ENCODE measurements at places on chromosomes 7 and 10.

- DNase-seq, result no peak
Observed at GRCh38 chr7:110386913-110387312, 704.0 kb upstream of the LRRN3 start.

- DNase-seq, result no peak
Observed at GRCh38 chr7:104956753-104957450, 57.1 kb upstream of the KMT2E start.

GRCh38 chr7:83469076-83469475, 179.9 kb downstream of the SEMA3E start:
- DNase-seq, result no peak

GRCh38 chr7:70582927-70583895, 548.7 kb upstream of the GALNT17 start:
- no peak for DNase-seq

DNA sequence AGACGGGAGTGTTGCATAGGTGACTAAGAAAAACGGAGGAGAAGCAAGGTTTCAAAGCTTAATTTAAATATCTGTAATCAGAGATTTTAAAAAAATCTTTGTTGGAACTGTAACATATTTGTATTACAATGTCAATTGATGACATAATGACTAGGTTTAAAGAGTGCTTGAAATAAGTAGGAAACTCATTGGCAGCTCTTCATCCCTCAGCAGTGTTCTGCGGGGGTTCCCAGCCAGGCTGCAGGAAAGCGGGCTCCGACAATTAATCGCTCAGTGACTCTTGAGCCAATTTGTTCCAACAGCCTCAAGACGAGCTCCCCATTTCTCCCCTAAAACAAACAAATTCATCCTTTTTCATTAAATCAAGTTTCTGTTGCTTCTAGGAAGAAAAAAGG, 22.6 kb downstream of the CPXM2 start:
- DNase-seq, result no peak

- DNase-seq, result no peak
Observed at GRCh38 chr10:71714592-71714991, 5.0 kb downstream of the C10orf105 start.

- no peak for DNase-seq
Observed at GRCh38 chr10:49189422-49189821, 1.2 kb upstream of the TMEM273 start.

DNA sequence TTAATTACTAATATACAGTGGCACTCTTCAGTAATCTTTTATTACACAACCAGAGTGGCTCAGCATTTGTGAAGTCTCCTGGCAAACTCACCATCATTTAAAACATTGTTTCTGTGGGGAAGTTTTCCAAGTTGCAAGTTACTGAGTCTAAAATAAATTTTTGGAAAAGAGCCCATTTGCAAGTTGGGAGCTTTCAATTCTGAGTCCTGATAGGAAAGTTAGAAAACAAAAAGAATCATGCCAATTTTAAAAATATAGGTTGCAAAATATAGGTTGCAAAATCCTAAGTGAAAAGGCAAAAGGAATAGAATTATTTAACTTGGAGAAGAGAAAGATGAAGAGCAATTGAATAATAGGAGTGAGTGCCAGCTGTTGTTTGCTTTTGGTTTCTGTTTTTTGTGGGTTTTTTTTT, 378.8 kb upstream of the C7orf33 start:
- DNase-seq, result no peak

DNA sequence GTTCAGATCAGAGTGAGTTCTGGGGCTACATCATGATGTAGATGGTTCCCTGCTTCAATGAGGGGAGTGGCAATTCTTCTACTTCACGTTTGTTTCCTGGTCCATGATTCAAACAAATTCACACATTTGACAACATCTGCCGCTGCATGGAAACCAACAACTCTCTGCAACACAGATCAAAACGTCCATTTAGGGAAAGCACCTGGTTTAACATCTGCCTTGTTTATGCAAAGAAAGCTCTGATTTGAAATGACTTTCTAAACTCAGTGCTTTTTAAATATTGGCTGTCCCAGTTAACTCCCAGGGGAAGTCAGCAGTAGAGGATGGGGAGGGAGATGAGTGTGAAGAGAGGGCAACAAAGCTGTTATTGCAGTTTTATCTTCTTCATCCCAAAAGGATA, 93.8 kb downstream of the GAD2 start:
- no peak for DNase-seq

- no peak for DNase-seq
Observed at GRCh38 chr10:60661637-60662036, 116.6 kb upstream of the CDK1 start.

- DNase-seq, result peak; percentile 3
Observed at GRCh38 chr7:98619450-98620321, 2.6 kb downstream of the NPTX2 start.

- DNase-seq, result peak; percentile 2
Observed at GRCh38 chr7:94350734-94351133, 44.0 kb upstream of the COL1A2 start.

DNA sequence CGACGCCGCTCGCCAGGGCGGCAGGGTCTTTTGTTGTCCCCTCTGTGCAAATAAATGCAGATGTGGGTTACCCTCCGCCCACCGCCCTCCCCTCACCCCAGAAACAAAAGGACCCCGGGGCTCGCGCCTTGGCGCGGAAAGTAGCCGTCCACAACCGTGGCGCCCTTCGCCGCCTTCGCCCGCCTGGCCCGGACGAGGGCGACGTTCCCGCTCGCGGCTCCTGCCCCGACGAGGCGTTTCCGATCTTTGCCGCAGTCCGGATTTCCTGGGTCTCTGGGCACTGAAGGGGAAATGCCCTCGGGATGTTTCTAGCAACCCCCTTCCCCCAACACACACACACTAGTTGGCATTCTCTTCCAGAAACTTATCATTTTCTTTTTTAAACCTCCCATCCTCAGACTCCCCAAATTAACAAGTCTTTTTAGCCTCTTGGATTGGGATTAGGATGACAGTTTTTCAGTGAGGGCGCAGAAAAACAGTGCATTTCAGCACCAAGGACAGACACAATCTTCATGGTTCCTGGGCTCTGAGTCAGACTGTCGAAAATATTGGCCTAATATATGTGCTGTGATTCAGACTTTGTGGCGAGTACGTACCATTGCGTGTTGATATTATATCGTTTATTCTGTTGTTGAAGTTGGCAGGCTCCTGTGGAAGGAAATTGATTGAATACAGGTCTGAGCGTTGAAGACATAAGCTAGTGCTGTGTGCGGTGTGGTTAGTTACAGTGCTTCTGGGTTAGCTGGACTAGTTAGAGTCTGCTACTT, 771 bp downstream of the PHYHIPL start:
- DNase-seq, result peak; percentile 56

GRCh38 chr7:127798023-127798422, 146.0 kb downstream of the SND1 start:
- no peak for DNase-seq

DNA sequence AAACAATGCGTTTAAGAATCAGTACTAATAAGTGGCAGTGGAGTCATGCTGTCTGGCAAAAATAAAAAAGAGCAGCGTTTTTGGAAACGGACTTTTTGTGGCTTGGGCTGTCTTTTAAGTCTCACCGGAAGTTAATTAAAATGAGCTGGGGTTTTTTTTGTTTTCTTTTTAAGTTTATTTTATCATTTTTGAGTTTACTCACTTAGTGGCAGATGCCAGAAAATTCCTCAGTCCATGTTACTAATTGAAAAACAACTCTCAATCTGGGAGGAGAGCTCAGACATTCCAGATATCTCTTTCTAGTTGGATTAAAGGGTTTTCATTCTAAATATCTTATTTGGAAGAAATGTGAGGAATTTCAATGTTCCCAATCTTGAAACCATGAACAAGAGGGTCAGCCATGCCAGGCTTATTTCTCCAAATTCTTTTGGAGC, 133.8 kb upstream of the AGR3 start:
- DNase-seq, result no peak

DNA sequence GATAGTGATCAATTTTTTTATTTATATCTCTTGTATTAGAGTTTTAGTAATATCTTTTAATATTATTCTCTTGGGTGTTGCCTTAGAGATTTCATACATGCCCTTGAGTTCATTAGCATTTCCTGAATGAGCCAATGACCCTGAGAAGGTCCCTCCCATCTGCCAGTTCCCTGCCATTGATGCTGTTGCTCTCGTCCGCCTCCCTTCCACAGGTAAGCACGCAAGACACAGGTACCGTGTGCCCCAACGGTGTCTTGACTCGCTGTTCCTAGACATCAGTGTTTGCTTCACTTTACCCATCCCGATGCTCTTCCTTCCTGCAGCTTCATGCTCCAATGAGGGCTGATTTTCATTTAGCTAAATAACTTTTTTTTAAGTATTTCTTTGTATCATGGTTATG, 19.7 kb upstream of the PWWP2B start:
- DNase-seq, result no peak

DNA sequence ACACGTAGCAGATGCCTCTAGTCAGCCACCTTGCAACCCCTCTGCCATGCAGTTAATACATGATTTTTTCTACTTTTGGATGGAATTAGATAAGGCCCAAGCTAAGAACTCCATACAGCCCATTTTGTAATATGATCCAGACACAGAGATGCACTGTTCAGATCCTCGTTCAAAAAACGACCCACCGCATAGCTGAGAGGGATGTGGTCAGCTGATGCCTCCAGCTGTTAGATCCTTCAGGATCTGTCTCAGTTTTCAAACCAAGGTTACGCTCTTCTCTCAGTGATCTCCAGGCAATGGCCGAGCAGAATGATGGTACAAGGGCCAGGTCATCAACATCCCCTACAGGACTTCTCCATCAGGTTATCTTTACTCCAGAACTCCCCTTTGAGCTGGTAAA, 881.7 kb upstream of the C7orf33 start:
- DNase-seq, result no peak

- DNase-seq, result no peak
Observed at GRCh38 chr10:112677689-112678088, 230.7 kb downstream of the VTI1A start.

DNA sequence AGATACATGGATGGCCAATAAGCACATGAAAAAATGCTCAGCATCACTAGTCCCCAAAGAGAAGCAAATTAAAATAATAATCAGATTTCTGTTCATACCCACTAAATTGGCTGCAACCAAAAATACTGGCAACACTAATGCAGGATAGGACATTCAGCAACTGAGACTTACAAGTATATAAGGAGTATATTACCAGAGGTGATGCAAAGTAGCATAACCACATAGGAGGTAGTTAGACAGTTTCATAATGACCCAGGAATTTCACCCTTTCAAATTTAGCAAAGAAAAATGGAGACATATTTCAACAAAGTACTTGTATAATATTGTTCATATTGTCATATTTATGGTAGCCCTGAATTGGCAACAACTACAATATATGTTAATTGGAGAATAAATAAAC, 727.8 kb downstream of the GRID1 start:
- no peak for DNase-seq

DNA sequence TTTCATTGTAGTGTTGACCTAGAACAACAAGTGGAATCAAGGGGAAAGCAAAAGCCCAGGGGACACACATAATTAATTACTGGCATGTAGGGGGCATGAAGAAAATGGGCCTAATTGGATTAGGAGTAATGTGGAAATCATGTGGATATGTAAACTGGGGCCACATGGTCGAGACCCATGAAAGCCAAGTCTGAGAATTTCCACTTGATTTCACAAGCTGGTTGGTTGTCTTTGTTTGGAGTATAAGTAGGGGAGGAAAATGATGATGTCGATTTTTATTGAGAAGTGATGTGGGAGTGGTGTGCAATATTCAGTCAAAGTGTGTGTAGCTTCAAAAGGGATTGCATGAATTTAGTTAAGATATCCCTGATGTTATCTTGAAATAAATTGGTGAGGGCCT, 131.8 kb downstream of the LRRC4 start:
- DNase-seq, result no peak

DNA sequence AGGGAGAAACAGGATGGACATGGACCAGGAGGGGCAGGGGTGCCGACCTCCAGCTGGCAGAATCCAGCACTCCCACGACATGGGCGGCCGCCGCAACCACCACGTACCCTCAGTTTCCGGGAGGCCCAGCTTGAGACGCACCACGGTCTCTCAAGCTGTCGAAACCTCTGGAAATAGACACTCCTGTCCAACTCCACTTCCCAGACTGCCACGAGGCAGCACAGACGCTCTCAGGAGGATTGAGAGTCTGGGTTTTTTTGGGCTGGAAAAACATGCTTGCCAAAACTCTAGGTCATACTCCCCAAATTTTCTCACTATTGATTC, 37.9 kb upstream of the PDGFA start:
- no peak for DNase-seq

- no peak for DNase-seq
Observed at GRCh38 chr7:1912593-1913465, 242.8 kb downstream of the ELFN1 start.

DNA sequence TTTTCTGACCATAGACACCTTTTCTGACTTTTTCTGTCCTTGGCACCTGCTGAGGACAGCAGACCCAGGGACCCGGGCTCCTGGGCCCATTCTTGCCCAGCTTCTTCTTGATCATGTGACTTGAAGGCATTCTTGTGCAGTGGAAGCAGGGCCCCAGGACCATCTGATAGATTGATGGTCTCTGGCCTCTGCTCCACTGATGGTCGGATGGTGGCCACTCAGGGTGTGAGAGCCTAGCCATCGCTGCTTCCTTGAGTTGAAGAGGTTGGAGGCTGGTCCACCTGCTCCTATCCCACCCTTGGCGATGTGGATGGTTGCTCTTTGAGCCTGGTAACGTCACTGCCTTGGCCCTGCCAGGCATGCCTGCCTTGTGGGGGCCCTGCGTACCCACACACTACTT, 37.8 kb upstream of the ZNF716 start:
- no peak for DNase-seq

- DNase-seq, result no peak
Observed at GRCh38 chr10:29039677-29040189, 249.1 kb upstream of the LYZL1 start.

DNA sequence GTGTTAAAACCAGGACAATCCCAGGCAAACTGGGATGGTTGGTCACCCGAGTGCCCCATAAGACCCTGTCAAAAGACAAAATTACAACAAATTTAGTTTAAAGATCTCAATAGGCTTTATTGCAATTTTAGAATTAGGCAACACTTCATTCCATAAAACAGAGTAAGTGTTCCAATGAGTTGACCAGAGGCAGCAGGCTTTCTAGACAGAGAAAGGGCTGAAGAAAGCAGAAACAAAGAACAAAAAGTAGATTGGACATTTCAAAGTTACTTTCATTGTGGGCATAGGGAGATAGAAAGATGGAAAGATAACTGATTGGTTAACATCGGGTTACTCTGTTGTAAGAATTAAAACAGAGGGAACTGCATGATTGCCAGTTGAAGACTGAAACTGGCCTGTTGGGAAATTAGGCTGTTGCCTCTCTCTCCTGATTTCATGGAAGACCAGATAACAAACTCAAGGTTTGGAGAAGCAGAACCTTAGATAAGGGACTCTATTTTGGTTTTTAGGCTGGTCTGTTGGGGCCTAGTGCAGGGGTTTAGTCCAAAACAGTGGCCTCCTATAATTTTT, 36.3 kb downstream of the ENTPD1 start:
- DNase-seq, result no peak

GRCh38 chr7:128954150-128954549, 16.4 kb downstream of the IRF5 start:
- DNase-seq, result no peak

GRCh38 chr7:15764851-15765382, 78.4 kb upstream of the MEOX2 start:
- no peak for DNase-seq

GRCh38 chr10:71015674-71016073, 127.3 kb upstream of the PCBD1 start:
- DNase-seq, result no peak

- peak; percentile 87 for DNase-seq
Observed at GRCh38 chr10:31318854-31319601, at the start of gene ZEB1. ZEB1 (plus strand) TSS chr10:31319216; CDS start chr10:31319235, 19 bp downstream.
